ENCODE measurements at places on chromosomes 7 and 10.

DNA sequence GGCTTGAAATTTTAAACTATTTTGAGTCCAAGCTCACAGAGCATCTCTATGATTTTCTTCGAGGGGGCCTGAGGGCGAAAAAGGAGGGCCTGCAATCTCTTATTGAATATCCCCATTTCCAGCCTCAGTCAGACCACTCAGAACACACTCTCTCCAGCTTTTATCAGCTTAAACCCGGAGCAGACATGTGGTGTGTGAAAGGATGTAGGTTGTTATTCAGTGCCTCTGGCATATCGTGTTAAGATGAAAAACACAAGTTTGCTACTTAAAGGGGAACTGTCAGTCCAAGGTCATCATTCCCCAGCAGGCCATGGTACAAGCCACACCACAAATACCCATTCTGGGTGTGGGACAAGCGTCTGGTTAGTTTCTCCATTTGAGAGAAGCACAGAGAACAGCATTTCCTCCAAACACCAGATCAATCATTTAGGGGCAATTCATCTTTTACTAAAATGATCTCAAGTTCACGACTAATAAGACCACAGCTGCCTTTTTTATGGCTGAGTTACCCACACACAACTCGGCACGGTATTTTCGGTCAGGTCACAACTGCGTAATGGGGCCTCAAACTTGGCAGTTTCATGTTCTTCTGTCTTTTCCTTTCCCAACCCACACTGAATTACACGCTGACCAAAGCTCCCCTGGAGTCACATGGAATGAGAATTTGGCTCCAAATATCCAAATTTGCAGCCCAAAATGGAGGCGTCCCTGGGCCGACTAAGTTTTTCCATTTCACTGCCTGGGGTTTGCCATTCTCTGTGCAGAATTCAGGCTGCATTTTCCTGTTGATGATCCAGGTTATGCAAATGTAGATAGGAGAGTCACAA is 188.4 kb downstream of the SEM1 start:
- DNase-seq, result no peak

GRCh38 chr7:70374772-70375533 is 757.0 kb upstream of the GALNT17 start:
- DNase-seq, result no peak

DNA sequence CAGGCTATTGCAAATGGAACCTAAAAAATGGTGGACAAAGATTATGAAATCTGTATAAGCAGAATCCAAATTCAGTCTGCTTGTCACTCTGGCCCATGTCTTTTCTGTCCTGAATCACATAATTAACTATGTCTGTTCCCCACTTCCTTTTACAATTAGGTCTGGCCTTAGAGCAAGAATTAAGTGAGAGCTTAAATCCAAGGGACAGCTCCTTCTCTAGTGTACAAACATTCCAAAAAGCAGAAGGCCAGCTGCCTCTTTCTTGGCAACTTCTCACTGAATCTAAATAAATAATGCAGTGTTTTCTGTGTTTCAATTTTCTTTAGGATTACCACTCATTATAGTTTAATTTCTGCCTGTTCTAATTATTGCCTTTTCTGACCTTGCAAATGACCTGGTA is 39.3 kb upstream of the NEBL start:
- DNase-seq, result peak; percentile 6

DNA sequence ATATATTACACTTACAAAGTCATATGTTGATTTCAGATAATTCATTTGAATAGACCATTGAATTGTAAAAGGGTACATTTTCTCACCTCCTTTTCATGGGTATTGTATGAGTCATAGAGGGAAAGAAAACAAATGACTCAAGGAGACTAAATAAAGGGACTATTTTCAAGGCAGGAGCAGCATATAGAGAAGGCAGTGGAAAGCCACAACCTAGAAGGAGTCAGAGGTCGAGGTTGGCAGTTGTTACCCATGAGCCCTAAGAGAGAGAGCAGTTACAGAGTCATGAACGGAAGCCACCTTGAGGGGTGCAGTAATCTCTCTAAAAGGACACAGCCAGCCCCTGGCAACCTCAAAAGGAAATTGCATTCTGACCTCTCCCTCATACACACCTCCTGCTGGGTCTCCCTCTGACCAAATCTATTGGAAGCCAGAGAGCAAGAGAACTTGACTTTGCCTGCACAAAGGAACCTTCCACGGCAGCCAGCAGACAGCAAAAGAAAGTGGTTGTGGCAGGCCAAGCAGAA is 137.9 kb downstream of the GRM8 start:
- DNase-seq, result no peak

GRCh38 chr7:37113661-37114355 is 334.9 kb downstream of the ELMO1 start:
- DNase-seq, result no peak

DNA sequence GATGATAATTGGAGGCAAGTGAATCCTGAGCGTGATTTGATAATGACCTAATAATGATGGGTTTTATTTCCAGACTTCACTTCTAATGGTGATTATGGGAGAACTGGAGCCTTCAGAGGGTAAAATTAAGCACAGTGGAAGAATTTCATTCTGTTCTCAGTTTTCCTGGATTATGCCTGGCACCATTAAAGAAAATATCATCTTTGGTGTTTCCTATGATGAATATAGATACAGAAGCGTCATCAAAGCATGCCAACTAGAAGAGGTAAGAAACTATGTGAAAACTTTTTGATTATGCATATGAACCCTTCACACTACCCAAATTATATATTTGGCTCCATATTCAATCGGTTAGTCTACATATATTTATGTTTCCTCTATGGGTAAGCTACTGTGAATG is 79.6 kb downstream of the CFTR start:
- no peak for DNase-seq

DNA sequence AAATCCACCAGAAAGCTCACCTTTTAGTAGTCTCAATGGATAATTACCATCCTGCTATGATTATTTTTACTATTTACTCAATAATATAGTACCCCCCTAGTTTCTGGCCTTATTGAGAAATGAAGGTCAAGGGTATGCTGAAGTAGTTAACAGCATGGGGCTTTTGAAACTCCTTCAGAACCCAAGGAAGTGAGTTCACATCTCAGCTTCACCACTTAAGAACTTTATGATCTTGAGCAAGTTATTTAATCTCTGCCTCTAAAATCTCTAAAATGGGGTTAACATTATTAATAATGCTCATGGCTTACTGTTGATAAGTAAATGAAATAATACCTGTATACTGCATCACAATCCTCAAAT is 5.8 kb downstream of the MTPN start:
- DNase-seq, result no peak

- no peak for DNase-seq
Observed at GRCh38 chr7:150663802-150664494, 21.6 kb upstream of the GIMAP2 start.

DNA sequence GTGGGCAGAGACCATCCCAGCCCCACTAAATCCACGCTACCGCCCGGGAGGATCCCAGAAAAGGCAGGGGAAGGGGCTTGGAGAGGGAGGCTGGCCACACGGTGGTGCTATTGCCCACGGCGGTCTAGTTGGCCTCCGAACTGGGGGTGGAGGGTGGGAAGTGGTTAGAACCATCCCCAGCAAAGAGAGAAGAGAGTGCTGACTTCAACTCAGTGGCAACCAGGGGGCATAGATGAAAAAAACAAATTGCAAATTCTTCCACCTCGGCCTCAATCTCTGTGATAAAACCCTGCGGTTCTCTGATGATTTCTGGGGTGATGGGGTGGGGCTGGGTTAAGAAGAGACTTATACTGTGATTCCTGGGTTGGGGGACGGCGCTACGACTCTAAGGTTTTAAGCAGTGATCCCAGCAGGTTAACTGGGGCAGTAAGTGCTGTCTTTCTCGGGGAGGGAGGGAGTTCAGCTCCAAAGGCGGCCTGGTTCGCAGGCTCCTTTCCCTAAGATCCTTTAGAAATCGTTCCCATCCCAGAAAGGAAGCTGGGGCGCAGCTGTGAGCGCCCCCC is 154.5 kb upstream of the LYZL2 start:
- peak; percentile 47 for DNase-seq

DNA sequence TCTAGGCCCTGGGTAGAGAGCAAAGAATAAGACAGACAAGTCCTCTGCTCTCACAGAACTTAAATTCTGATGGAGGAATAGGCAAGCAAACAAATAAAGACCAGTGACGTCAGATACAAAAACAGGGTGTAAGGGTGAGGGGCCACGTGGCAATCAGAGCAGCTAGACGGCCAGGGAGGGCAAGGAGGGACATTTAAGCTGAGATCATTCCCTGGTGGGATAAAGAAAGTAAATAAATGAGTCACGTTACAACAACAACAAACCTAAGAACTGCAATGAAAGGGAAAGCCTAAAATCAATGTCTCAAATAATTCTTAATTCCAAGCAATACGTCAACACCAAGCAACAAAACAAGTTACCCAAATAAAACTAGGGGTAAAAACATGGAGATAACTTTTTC is 21.8 kb downstream of the STN1 start:
- DNase-seq, result no peak

DNA sequence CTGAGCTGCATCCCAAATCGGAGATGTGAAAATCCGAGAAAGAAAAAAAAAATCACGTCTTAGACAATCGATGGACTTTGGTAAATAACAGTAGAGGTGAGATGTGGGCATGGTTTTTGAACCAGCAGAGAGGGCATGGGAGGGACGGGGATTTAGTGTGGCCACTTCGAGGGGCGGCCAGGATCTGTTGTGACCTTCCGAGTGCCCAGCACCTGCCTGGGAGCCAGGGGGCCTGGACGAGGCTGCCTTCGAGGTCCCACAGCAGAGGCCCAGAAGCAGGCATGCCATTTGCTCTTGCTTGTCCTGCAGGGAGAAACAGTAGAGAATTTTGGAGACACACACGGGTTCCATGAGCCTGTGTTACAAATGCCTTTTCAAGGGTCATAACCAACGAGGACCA is 469.7 kb upstream of the FOXK1 start:
- DNase-seq, result no peak

- DNase-seq, result no peak
Observed at GRCh38 chr7:922334-923107, 32.0 kb downstream of the ADAP1 start.

- DNase-seq, result no peak
Observed at GRCh38 chr7:137875746-137876145, 29.0 kb upstream of the DGKI start.

DNA sequence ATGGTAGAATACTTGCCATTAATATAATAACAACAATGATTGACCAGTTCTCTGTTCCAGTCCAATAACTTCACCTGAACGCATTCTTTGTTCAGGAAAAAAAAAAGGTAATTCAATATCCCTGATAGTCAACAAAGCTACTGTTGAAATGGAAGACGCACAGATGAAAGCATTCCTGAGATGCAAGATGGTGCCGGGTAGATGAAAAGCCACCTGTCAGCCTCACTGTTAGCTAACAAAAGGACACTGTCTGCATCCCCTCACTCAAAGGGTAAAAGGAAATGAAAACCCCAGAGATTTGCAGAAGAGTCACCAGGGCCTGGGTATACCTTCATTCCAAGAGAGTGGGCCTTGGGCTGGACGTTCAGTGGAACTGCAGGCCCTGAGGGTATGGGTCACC is 357.4 kb downstream of the PLXNA4 start:
- peak; percentile 58 for DNase-seq

- DNase-seq, result no peak
Observed at GRCh38 chr10:6207658-6208057, 4.9 kb downstream of the PFKFB3 start.

DNA sequence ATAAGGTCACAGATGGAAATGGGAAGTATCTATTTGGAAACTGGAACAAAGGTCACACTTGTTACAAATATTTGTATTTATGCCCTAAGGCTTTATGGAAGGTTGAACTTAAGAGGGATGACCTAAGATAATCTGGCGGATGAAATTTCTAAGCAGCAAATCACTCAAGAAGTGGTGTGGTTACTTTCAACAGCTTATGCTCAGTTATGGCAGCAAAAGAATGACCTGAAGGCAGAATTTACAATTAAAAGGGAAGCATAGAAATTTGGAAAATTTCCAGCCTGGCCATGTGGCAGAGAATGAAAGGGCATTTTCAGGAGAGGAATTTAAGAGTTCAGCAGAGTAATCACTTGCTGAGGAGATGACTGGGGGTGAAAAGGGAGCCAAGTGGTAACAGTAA is 95.8 kb upstream of the TNS3 start:
- DNase-seq, result no peak

- DNase-seq, result peak; percentile 35
Observed at GRCh38 chr10:114822444-114823076, 980 bp downstream of the FHIP2A start.

- DNase-seq, result no peak
Observed at GRCh38 chr10:129662426-129662825, 195.4 kb downstream of the MGMT start.

DNA sequence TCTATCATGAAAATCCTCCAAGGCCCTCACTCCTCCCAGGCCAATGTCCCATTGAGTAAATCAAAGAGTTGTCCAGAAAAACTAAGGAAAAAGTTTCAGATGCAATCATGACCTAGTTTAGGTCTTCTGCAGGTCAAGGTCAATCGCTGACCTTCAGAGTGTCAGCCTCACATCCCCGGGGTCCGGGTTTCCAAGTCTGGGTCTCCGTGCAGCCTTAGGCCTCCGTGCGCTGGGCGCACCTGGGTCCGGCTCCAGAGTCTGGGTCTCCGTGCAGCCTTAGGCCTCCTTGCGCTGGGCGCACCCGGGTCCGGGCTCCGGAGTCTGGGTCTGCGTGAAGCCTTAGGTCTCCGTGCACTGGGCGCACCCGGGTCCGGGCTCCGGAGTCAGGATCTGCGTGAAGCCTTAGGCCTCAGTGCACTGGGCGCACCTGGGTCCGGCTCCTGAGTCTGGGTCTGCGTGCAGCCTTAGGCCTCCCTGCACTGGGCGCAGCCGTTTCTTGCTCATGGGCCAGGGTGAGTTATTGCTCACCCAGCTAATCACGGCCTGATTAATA is 236.2 kb downstream of the TCERG1L start:
- no peak for DNase-seq

DNA sequence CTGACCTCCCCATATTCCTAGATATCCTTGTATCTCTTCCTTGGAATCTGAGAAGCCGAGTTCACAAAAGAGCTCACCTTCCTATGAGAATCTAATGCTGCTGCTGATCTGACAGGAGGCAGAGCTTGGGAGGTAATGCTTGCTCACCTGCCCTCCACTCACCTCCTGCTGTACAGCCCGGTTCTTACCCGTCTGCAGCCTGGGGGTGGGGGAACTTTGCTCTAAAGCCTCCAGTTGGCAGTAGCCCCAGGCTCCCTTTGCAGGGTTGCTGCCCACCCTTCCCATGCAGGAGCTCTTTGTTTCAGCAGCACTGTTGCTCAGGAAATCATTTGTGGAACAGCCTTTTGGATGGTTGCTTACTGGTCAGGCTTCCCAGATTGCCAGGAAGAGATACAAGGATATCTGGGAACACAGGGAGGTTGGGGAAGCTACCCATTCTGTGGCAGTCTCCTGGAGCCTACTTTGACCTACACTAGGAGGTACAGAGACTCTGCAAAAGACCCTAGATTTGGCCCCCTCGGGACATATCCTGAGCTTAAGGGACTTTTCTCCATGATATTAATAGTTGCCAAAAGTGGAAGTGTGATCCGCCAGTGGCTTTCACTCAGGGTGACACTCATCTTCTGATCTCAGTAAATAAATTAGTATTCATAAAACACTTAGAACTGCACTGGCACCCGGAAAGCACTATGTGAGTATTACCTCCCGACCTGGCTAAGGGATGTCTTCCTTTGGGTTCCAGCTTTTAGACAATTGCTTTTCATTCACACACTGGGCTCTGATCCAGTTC is 363.7 kb upstream of the PODXL start:
- peak; percentile 44 for DNase-seq

GRCh38 chr10:73226663-73227062 is 20.4 kb downstream of the DNAJC9 start:
- DNase-seq, result no peak

- DNase-seq, result peak; percentile 55
Observed at GRCh38 chr10:97553575-97554031, 19.0 kb upstream of the ANKRD2 start.

Measured in NCI-H1105 treated with DMSO at 0.1 percent for 48 hours (cell line).